ENCODE measurements at places on chromosomes 7 and 10. TPM values are rescaled to one million over a fixed set of nuclear protein-coding genes. Genes with fewer than 3 reads are reported as not detected.

ORAI2 gene
- total RNA-seq, result 33.6 TPM

ING3 gene
- 29.7 TPM for total RNA-seq

CALHM2 gene
- total RNA-seq, result 18.6 TPM

TRIM73 gene
- total RNA-seq, result 35.1 TPM

FXYD4 gene
- total RNA-seq, result not detected

TACR2 gene
- not detected for total RNA-seq

LRRC4 gene
- total RNA-seq, result 0.22 TPM

ST8SIA6 gene
- 0.33 TPM for total RNA-seq

ATP6V0A4 gene
- total RNA-seq, result not detected

NUDT13 gene
- 2.2 TPM for total RNA-seq

TFEC gene
- total RNA-seq, result 0.96 TPM

MCM7 gene
- total RNA-seq, result 161 TPM

NPSR1 gene
- not detected for total RNA-seq

FFAR4 gene
- total RNA-seq, result not detected

RTKN2 gene
- total RNA-seq, result 0.44 TPM

Measured in naive thymus-derived CD8-positive, alpha-beta T cell (primary cell).